ENCODE measurements at places on chromosomes 1 and 21. TPM values are rescaled to one million over a fixed set of nuclear protein-coding genes. Genes with fewer than 3 reads are reported as not detected.

DNA sequence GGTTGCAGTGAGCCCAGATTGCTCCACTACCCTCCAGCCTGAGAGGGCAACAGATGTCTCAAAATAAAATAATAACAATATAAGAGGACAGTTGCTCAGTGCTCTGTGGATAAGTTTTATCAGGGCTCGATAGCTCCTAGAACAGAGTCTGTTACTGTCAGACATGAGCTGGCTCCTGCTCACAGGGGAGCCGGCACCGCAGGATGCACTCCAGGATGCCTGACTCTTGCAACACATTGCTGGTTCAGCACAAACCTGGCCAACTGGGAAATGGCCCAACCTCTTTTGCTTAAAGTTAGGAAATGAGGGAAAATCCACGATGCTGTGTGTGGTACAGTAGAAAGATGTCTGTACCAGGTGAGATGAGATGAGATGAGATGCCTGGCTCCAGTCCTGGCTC, 5.8 kb upstream of the CTSE start:
- DNase-seq = no peak

DNA sequence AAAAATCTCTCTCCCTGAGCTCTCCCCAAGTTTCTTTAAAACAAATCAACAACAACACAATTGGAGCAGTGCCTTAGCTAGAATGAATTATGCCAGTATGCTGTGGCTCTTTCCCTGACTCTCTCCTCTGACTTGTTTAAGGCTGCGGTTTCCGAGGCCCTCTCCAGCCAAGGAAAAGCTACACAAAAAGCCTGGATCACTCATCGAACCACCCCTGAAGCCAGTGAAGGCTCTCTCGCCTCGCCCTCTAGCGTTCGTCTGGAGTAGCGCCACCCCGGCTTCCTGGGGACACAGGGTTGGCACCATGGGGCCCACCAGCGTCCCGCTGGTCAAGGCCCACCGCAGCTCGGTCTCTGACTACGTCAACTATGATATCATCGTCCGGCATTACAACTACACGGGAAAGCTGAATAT, 1.9 kb downstream of the S1PR1 start:
- DNase-seq = peak; percentile 90

RBP7 gene
- polyA plus RNA-seq = 1.7 TPM

DNA sequence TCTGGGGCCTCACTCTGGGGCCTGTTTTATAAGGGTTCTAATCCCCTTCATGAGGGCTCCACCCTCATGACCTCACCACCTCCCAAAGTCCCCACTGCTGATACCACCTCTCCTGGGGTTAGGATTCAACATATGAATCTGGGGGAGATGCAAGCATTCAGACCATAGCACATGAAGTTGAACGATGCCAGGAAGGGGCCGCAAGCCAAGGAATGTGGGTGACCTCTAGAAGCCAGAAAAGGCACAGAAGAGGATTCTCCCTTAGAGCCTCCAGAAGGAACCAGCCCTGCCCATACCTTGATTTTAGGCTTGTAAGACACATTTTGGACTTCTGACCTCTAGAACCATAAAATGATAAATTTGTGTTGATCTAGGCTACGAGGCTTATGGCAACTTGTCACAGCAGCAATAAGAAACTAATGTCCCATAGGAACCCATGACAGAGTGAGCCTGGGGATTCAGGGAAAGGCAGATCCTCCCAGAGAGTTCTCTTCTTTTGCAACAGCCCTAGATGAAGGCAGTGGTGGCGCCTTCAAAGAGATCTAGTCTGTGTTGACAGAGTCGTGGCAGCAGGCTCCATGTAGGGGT, 27.9 kb downstream of the TRIM67 start:
- no peak for DNase-seq

DNA sequence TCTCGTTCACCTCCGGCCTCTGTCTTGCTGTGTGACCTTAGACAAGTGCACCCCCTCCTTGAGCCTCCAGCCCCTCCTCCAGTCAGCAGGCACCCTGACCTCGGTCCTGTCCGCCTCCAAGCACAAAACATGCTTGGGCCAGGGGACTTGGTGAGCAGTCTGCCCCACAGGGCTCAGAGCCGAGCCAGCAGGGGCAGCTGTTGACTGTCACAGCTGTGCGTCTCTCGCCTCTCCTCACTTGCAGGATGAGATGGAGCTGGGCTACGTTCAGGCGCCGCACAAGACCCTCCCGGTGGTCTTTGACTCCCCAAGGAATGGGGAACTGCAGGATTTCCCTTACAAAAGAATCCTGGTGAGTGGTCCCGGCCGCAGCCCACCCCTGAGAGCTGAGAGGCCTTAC, 24.2 kb downstream of the PADI3 start:
- no peak for DNase-seq

DNA sequence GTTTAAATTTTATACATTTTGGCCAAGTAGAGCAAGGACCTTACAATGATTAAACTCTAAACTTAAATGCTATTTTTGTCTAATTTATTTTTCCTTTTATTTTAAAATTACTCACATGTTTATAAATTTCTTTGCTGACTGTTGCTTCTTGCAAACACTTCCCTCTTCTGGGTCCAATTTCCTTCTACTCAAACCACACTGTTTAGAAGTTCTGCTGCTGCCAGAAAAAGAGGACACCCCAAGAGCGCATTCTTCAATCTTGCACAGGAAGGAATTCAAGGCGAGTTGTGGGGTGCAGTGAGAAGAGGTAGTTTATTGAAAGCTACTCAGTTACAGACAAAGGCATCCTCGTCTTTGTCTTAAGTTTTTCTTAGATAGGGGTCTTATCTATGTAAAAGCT, 88.5 kb upstream of the NEK7 start:
- no peak for DNase-seq

GRCh38 chr1:176379626-176380339, 83.2 kb upstream of the PAPPA2 start:
- DNase-seq = no peak

DNA sequence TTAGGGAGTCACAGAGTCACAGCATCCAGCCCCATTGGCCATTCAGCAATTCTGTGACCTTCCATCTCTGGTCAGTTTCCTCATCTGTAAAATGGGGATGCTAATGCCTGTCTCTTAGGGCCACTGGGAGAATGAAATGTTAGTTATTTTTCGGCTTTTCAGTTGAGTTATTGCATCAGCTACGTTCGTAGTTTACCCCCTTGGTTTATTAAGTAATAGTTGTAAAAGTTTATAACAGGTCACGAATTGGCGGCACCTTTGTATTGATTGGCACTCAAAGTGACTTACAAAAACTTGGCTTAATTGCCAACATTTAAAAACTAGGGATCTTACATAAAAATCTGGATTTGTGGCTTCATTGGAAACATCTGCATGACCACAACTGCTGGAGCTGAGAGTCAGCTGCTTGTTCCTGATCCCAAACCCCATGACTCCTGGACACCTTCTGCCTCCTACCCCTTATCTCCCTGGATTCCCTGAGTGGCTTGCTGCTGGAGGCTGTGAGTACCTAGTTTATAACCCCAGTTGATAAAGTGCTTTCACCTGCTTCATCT, 23.0 kb upstream of the SLC1A7 start:
- DNase-seq = no peak

DNA sequence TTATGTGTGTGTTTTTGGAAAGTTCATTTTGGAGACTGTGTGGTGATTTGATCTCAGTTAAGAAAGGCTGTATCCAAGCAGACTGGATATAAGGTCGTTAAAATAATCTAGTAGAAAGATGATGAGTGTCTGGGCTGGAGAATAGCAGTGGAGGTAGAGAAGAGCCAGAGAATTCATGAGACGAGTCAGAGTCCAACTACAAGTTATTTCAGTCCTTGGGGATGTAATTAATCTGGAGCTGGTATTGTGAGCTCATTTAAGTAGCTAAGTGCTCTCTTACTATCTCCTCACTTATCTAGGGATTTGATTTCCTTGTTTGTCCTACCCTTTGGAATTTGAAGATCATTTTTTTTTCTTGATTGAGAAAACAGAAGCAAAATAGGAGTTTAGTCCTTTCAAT, 1219.0 kb upstream of the ADGRL4 start:
- DNase-seq = no peak

KCNJ15 gene
- polyA plus RNA-seq = 71.1 TPM

PLD5 gene
- polyA plus RNA-seq = 0.33 TPM

COL6A2 gene
- polyA plus RNA-seq = 514 TPM

DNA sequence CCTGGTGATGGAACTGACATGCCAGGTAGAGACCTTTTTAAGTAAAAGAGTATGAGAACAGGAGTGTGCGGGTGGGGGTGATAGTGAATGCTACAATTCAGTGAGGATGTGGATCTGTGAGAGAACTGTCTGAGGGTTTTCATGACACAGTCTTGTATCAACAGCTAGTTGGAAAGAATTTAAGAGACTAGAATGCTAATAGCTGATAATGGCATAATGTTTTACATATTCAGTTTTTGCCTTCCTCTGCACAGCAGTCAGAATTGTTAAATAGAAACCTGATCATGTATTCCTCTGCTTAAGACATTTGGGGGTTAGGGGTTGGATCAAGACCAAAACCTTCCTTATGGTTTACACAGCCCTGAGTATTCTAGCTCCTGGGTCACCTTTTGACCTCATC, 152.8 kb upstream of the ZRANB2 start:
- no peak for DNase-seq

DNA sequence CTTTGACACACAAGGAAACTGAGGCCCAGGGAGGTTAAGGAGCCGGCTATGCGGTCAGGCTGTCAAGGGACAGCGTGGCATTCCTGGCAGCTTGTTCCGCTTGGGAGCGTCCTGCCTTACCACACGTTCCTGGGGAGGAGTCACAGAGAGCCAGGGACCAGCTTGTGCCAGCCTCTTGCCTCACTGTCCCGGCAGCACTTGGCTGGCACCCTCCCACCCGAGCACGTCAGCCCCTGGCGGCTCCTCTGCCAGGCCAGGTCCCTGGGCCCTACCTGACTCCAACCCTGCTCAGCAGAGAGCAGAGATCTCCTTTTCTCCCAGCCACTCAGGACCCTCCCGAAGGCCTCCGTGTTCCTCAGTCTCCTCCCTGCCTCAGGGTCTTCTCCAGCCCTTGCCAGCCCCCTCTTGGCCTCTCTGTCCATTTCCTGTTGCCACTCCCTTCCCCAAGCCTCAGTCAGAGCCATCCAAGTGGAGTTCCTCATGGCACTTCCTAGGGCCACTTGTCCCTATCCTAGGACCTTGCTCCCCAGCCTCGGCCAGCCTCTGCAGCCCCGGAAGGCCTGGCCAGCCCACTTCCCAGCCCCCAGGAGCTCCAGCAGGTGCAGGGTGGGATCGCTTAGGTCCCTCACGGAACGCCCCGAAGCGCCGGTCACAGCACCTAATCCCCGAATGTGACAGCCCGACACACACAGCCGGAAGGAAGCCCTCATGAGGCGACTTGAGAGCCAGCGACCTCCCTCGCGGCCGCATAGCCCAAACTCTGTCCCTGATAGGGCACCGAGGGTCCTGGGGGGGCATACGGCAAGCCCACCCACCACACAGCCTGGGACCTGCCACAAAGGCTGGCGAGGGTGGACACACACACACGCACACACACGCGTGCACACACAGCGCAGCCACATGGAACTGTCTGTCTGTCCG, 130.3 kb downstream of the CASZ1 start:
- no peak for DNase-seq

EPHX1 gene
- polyA plus RNA-seq = 108 TPM

DNA sequence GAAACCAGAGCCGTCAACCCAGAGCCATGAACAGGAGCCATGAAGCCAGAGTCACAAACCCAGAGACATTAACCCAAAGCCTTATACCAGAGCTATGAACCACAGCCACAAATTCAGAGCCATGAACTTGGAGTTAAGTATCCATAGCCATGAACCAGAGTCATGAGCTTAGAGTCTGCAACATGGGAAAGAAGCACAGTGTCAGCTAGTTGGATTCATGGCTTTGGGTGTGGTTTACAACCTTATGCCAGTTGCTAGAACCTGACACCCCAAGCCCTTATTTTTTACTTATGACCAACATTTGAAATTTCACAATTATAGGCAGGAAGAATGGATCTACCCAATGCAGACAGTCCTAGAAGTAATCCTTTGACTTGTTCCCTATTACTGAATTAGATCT, 128.9 kb upstream of the FAM78B start:
- DNase-seq = no peak

GRCh38 chr1:18010945-18011344, 96.7 kb upstream of the IGSF21 start:
- no peak for DNase-seq

GRCh38 chr1:230197644-230198567, 130.9 kb downstream of the GALNT2 start:
- DNase-seq = no peak

GRCh38 chr1:220748936-220749335, 814 bp downstream of the MTARC2 start:
- no peak for DNase-seq

TCHH gene
- 0.06 TPM for polyA plus RNA-seq

GRCh38 chr1:6350416-6351088, 43.0 kb downstream of the ACOT7 start:
- no peak for DNase-seq

DNA sequence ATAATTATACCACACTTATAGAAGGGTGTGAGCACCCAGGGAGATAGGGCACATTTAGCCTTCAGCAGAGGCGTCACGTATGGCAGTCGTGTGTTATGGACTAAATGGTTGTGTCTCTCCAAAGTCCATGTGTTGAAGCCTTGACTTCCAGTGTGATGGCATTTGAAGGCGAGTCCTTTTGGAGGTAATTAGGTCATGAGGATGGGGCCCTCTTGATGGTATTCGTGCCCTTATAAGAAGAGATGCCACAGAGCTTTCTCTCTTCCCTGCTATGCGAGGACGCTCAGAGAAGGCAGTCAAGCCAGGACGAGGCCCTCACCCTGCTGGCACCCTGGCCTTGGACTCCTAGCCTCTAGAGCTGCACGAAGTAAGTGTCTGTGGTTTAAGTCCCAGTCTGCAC, 375.0 kb upstream of the C1orf174 start:
- DNase-seq = no peak

PPM1J gene
- polyA plus RNA-seq = 0.55 TPM

- DNase-seq = no peak
These were observed 20.2 kb downstream of the CLIC4 start for GRCh38 chr1:24765308-24765988.

GRCh38 chr1:93829061-93829460, 49.9 kb downstream of the DNTTIP2 start:
- DNase-seq = no peak

DNA sequence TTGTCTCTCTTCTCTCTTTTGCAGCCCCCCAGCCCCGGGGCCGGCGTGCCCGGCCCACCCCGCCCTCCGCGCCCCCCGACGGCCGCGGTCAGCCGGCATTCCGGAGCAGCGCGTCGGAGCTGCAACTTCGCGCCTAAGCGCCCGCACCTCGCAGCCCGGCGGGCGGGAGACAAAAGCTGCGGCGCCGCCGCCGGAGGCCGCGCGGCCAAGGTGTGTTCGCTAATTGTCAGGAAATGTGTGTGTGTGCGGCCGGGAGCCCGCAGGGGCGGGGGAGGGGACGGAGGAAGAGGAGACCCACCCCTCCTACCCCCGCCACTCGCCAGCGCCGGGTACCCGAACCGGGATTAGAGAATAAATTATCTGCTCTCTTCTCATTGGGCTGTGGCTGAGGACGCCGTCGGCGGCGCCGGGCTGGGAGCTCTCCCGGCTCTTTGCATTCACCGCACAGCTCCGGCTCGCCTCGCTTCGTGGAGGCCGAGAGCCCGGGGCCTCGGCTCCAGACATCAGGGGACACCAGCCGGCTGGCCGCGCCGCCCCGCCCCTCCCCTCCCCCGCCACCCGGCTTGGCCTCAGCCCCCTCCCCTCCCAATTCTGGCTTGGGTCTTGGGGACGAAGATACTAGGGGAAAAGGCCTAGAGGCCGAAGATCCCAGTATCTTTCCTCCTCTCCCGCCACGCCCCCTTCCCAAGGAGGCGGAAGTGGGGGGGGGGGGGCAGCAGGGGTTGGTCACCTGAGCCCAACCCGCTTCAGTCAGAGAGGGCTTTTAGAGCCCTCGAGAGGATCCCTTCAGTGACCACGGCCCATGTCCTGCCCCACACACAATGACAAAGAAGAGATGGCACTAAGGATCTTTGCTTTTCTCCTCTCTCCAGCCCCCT, 1.3 kb upstream of the BLACAT1 start:
- no peak for DNase-seq
